ENCODE measurements at places on chromosomes 6 and 20.
A peak's percentile ranks its signal among the peaks of the same experiment; 100 is the strongest.

DNA sequence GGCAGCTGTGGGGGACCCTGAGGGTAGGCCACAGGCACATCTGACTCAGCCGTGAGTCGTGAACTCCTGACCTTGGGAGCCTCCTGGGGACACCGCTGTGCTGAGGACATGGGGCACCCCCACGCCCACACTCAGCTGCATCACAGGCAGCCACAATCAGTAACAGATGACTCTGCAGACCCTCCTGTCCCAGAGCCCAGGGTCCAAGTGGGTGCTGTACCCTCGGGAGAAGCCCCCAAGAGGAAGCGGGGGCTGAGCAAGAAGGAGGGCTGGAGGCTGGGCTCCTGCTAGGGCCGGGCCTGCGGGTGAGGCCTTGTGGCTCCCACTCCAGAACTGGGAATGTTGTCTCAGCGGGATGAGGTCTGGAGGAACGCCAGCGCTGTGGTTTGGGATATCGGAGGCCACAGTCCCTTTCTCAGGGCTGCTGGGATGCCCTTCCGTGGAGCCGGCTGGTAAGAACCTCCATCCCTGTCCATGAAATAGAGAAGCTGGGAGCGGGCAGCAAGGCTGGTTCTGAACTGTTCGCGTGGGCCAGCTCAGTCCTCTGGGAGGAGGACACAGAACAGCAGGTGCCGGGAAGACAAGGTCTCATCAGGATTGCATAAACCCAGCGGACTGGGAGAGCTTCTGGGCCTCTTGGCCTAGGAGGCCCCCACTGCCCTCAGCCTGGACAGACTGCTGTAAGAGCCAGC is 3.1 kb upstream of the LAMA5 start:
- no peak for DNase-seq
- H3K27ac ChIP-seq, result no peak overlapping the region
- H3K27me3 ChIP-seq, result peaks cover 22% of the 10 kb centered on the region
- H3K4me1 ChIP-seq, result peaks cover 7% of the 10 kb centered on the region

GRCh38 chr6:72798196-72798595 is 176.3 kb downstream of the KCNQ5 start:
- no peak overlapping the region for H3K4me3 ChIP-seq
- H3K27ac ChIP-seq, result no peak overlapping the region
- no peaks in the 10 kb centered on the region for H3K36me3 ChIP-seq

DNA sequence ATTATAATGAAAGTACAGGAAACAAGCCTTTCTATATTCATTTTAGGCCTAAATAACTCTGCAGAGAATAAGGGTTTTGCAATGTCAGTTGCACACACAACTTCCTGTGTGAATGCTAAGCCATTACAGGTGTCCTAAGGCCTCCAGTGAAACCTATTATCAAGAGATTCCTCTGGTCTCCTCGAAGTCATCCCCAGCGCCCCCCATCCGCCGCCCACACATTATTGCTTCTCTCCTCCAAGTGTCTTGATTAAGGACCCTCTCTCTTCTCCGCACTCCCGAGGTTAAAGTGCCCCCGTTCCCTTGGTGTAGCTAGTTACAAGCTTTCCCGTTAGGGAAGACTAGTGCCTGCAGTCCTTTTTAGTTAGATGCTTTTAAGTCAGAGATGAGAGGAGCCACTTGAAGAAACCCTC is 1.3 kb downstream of the HIVEP2 start:
- H3K27me3 ChIP-seq, result no peaks in the 10 kb centered on the region
- DNase-seq, result peak; percentile 29
- H3K36me3 ChIP-seq, result peaks cover 55% of the 10 kb centered on the region
- peak overlapping the region; percentile 92 for H3K4me3 ChIP-seq
- peak overlapping the region; percentile 100 for H3K27ac ChIP-seq

GRCh38 chr20:873875-874607 is 40.5 kb downstream of the FAM110A start:
- H3K27ac ChIP-seq, result no peak overlapping the region
- H3K4me1 ChIP-seq, result no peaks in the 10 kb centered on the region
- H3K36me3 ChIP-seq, result no peaks in the 10 kb centered on the region
- H3K27me3 ChIP-seq, result peaks cover 5% of the 10 kb centered on the region
- no peak for DNase-seq
- H3K4me3 ChIP-seq, result no peak overlapping the region

DNA sequence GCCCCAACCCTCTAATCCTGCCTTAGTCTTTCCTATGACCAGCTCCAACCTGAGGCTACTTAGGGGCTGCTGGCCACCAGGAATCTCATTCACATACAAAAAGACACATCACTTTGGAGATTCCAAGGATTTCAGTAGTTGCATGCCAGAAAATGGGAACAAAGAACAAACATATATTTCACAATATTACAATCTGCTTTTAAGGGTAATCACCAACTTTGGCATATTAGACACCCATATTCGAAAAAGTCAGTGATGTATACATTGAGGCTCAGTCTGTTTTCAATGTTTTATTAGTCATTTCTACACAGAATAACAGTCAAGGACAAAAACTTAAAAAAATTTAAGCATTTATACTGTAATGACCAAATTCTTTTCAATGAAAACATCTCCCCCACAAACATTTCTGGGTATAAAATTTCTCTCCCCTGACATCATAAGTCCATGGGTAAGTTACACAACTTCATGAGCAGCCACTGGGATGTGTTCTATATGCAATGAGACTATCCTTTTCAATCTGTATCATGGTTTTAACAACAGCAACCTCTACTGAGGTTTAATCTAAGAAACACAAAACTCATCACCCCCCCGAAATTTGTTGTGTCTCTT is 103.5 kb downstream of the MAP7 start:
- no peak for DNase-seq
- H3K4me1 ChIP-seq, result no peaks in the 10 kb centered on the region
- H3K27ac ChIP-seq, result no peak overlapping the region
- H3K36me3 ChIP-seq, result no peaks in the 10 kb centered on the region
- peaks cover 29% of the 10 kb centered on the region for H3K27me3 ChIP-seq

DNA sequence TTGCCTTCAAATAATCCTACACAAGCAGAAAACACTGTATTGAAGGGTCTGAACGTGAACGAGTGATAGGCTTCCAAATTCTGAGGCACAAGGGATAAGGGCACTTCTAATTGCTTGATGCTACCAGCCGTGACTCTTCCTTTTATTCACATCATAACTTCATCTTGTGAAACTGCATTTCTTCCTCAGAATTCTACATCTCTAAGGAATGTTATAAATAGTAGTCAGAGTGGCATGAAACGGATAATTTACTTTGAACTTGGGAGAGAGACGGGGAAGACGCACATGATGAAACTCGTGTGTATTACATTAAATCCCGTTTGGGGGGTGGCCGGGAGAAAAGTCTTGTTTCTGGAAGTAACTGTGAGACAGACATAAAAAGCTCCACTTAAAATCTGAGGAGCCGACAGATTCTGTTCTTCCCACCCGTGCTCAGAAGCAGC is 754 bp downstream of the HDDC2 start:
- H3K36me3 ChIP-seq, result peaks cover 24% of the 10 kb centered on the region
- H3K4me3 ChIP-seq, result peak overlapping the region; percentile 92
- H3K27me3 ChIP-seq, result peaks cover 13% of the 10 kb centered on the region
- DNase-seq, result no peak

- H3K27ac ChIP-seq, result no peak overlapping the region
- DNase-seq, result no peak
- no peaks in the 10 kb centered on the region for H3K27me3 ChIP-seq
- H3K36me3 ChIP-seq, result no peaks in the 10 kb centered on the region
These were observed 61.5 kb downstream of the OGFRL1 start for GRCh38 chr6:71349976-71350615.

DNA sequence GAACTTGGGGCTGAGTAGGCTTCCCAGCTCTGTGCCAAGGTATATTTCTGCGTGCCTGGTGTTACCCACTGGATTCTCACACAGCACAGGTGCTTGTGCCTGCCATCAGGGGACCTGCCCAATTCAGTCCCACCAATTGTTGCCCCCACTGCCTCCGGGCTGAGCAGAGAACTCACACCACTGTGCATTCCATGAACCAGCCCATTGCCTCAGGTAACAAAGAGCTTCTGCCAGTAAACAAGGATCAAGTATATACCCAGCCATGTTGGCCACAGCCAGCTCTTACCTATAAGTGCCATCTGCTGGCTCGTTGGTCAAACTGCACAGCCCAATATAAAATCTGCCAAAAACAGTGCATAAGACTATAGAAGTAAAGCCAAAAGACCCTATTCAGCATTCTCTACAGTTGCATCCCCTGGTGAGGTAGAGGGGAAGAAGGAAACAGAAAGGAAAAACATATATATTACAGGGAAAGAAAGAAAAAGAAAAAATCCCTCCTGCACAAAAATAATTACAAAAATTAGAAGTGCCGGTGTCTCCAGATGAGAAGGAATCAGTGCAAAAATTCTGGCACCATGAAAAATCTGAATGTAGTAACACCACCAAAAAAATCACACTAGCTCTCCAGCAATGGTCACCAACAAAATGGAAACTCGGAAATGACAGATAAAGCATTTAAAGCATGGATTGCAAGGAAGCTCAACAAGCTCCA is 241.4 kb downstream of the IBTK start:
- no peaks in the 10 kb centered on the region for H3K27me3 ChIP-seq
- H3K27ac ChIP-seq, result no peak overlapping the region
- no peak overlapping the region for H3K4me3 ChIP-seq

GRCh38 chr6:129055796-129056195 is 172.9 kb downstream of the LAMA2 start:
- H3K4me3 ChIP-seq, result no peak overlapping the region
- DNase-seq, result no peak
- no peaks in the 10 kb centered on the region for H3K36me3 ChIP-seq
- H3K27ac ChIP-seq, result no peak overlapping the region
- no peaks in the 10 kb centered on the region for H3K4me1 ChIP-seq

GRCh38 chr20:45502561-45502960 is 12.9 kb downstream of the SPINT3 start:
- H3K4me3 ChIP-seq, result no peak overlapping the region
- no peaks in the 10 kb centered on the region for H3K36me3 ChIP-seq
- no peak for DNase-seq
- H3K27me3 ChIP-seq, result peaks cover 84% of the 10 kb centered on the region
- H3K27ac ChIP-seq, result no peak overlapping the region

GRCh38 chr6:154994836-154995253 is 270 bp upstream of the TIAM2 start:
- no peaks in the 10 kb centered on the region for H3K36me3 ChIP-seq
- peak overlapping the region; percentile 40 for H3K4me3 ChIP-seq
- H3K4me1 ChIP-seq, result no peaks in the 10 kb centered on the region
- no peak overlapping the region for H3K27ac ChIP-seq

- H3K4me3 ChIP-seq, result no peak overlapping the region
- H3K27ac ChIP-seq, result no peak overlapping the region
- no peaks in the 10 kb centered on the region for H3K36me3 ChIP-seq
- H3K4me1 ChIP-seq, result no peaks in the 10 kb centered on the region
These were observed 88.3 kb upstream of the PAK5 start for GRCh38 chr20:9927224-9927623.

DNA sequence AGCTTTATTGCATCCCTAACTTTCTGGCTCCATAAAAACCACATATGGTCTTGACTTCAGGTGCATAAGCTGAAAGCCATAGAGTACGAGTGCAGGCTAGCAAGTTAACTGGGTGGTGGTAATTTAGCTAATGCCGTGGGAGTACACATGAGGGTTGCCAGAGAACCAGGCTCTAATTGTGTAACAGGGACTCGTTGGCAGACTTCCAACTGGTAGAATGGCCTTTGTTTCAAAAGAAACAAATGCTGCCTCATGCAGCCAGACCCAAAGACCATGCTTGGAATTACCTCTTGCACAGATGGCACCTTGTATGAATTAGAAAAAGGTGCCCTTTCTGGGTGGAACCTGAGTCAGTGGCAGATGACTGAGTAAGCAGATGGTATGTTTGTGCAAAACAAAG is 73.2 kb downstream of the LY86 start:
- H3K4me3 ChIP-seq, result no peak overlapping the region
- DNase-seq, result no peak
- H3K27me3 ChIP-seq, result no peaks in the 10 kb centered on the region
- no peaks in the 10 kb centered on the region for H3K4me1 ChIP-seq
- no peaks in the 10 kb centered on the region for H3K36me3 ChIP-seq
- no peak overlapping the region for H3K27ac ChIP-seq

- peaks cover 5% of the 10 kb centered on the region for H3K4me1 ChIP-seq
- H3K36me3 ChIP-seq, result no peaks in the 10 kb centered on the region
- no peak overlapping the region for H3K27ac ChIP-seq
- H3K27me3 ChIP-seq, result no peaks in the 10 kb centered on the region
These were observed 208.2 kb upstream of the ZNF217 start for GRCh38 chr20:53801609-53802370.

GRCh38 chr6:111715321-111715720 is 109.6 kb upstream of the TRAF3IP2 start:
- no peaks in the 10 kb centered on the region for H3K27me3 ChIP-seq
- H3K27ac ChIP-seq, result peak overlapping the region; percentile 95
- peaks cover 39% of the 10 kb centered on the region for H3K4me1 ChIP-seq
- DNase-seq, result peak; percentile 40

DNA sequence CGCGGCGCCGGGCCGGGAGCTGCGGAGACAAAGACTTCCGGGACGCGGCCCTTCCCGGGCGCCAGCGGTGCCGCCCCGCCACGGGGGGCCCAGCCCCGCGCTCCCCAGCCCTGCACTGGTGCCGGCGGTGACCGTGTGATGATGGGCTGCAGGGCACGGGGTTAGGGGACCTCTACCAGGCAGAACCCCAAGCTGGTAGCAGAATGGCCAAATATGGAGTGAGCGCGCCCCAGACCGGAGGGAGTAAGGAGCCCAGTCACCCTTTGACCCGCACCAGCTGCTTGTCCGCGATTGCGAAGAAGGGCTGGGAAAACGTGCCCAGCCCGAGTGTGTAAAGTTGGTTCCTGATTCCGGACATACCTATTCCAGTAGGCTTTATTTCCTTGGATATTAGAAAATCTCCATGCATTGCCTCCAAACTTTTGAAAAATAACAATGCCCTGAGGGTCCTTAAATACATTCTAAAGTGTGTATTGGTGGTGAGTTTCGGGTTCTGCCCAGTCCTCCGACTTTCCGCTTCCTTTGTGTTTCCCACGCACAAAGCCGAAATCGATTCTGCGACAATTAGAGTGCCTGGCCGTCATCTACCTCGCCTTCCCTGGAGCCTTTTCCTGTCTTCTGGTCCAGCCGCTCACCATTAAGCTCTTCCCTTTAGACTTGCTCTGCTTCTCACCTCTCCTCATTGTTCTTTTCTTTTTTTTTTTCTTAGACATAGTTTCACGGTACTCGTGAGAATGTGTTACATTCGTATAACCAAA is 1.1 kb downstream of the ABRACL start:
- peaks cover 23% of the 10 kb centered on the region for H3K4me1 ChIP-seq
- H3K27ac ChIP-seq, result peak overlapping the region; percentile 94
- peaks cover 19% of the 10 kb centered on the region for H3K36me3 ChIP-seq
- no peak for DNase-seq

Data from effector memory CD8-positive, alpha-beta T cell (primary cell).